SJSA1 (cell line): ENCODE measurements at places on chromosomes 11 and 22. TPM values are rescaled to one million over a fixed set of nuclear protein-coding genes. Genes with fewer than 3 reads are reported as not detected.

The KDM4D gene
- total RNA-seq = 0.41 and 1.5 TPM in 2 replicates

The MIOX gene
- not detected in 2 replicates for total RNA-seq

The TSGA10IP gene
- total RNA-seq = not detected in 2 replicates

The FGF19 gene
- 3.0 and 10.3 TPM in 2 replicates for total RNA-seq

The GAB4 gene
- not detected in 2 replicates for total RNA-seq

The P2RY2 gene
- not detected in 2 replicates for total RNA-seq

The DDI1 gene
- not detected in 2 replicates for total RNA-seq

GRCh38 chr11:14422052-14422813 is 63.2 kb upstream of the RRAS2 start:
- DNase-seq = peak; percentile 99
- no peaks in the 10 kb centered on the region for H3K36me3 ChIP-seq

GRCh38 chr11:119832202-119832935 is 103.4 kb upstream of the NECTIN1 start:
- H3K27me3 ChIP-seq = no peaks in the 10 kb centered on the region
- no peak overlapping the region for H3K4me3 ChIP-seq
- DNase-seq = no peak
- no peaks in the 10 kb centered on the region for H3K36me3 ChIP-seq

DNA sequence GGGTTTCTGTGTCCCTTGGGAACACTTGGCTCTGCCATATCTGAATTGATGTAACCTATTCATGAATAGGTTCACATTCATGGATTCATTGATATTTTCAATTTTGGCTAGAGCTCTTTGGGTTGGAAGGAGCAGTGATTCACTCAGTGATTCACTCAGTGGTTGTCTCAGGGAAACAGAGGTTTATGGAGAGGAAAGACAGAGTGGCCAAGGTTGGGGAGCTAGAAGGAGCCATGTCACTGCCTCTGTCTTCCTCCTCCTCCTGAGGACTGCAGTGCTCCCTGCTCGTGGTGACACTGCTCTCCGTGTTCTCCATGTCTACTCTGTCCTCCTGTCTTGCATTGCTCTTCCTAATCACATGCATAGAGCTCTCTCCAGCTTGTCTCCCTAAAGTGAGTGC is 17.4 kb downstream of the CEP164 start:
- H3K4me3 ChIP-seq = no peak overlapping the region
- peaks cover 4% of the 10 kb centered on the region; the same call in 1 of the 2 replicates for H3K36me3 ChIP-seq
- DNase-seq = no peak
- no peaks in the 10 kb centered on the region for H3K27me3 ChIP-seq
- H3K4me1 ChIP-seq = no peaks in the 10 kb centered on the region
- H3K27ac ChIP-seq = no peak overlapping the region

- H3K27ac ChIP-seq = no peak overlapping the region
- DNase-seq = no peak
- H3K27me3 ChIP-seq = no peaks in the 10 kb centered on the region
- no peaks in the 10 kb centered on the region for H3K4me1 ChIP-seq
Measured at GRCh38 chr11:116614306-116615210, 158.2 kb downstream of the BUD13 start.

GRCh38 chr22:37599153-37599552 is 9.5 kb upstream of the GGA1 start:
- H3K4me1 ChIP-seq = no peaks in the 10 kb centered on the region
- H3K27me3 ChIP-seq = peaks cover 10% of the 10 kb centered on the region
- H3K27ac ChIP-seq = no peak overlapping the region
- DNase-seq = no peak
- H3K4me3 ChIP-seq = no peak overlapping the region

DNA sequence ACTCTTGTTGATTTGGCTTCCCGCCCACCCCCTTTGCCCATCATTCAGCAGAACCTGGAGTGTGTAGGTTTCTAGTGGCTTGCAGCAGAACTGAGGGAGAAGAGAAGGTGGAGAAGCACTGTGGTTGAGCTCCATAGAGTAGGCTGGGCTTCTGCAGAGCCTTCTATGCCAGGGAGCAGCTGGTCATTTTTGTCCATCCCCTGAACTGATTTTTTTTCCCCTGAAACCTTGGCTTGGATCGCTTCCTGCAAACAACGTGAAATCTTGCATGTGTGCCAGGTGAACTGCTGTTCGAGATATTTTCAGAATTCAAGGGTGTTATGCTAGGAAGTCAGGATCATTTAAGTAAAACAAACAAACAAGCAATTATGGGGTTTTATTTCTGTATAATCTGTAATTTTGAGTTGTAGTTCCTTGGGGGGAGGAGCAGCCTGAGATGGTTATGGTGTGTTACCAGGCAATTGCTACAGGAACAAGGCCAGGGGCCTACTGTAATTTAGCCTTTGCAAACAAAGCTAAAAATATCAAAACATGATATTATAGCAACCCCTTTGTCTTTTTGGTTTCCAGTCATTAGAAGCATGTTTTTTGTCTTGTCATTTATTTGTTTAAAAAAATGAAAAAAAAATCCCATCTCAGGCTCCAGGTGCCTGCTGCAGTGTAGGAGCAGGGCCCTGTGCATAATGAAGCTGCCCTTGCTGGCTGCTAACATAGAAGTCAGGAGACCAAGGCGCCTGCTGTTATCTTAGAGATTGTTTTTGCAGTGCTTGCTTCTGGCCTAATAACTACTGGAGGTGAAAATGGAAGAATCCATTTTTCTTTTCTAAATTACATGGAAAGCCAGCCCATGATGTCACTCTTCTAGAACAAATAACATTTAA is 152.4 kb upstream of the TTC12 start:
- H3K27ac ChIP-seq = no peak overlapping the region
- no peak for DNase-seq
- H3K4me1 ChIP-seq = peaks cover 15% of the 10 kb centered on the region
- no peaks in the 10 kb centered on the region for H3K27me3 ChIP-seq
- no peaks in the 10 kb centered on the region for H3K36me3 ChIP-seq

DNA sequence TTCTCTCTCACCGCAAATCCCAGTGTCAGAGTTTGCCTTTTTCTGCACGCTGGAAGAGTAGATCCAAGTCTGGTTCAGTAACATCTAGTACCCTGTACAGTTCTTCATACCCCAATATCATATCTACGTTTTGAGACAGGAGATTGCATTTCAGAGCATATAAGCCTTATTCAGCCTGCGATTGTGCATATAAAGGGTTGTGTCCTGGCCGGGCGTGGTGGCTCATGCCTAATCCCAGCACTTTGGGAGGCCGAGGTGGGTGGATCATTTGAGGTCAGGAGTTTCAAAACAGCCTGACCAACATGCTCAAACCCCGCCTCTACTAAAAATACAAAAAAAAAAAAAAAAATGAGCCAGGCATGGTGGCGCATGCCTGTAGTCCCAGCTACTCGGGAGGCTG is 104.9 kb downstream of the MTNR1B start:
- no peak overlapping the region for H3K4me3 ChIP-seq
- no peak for DNase-seq
- no peaks in the 10 kb centered on the region for H3K27me3 ChIP-seq
- no peaks in the 10 kb centered on the region for H3K36me3 ChIP-seq
- no peak overlapping the region for H3K27ac ChIP-seq

- no peaks in the 10 kb centered on the region for H3K36me3 ChIP-seq
- no peak overlapping the region for H3K27ac ChIP-seq
- H3K4me1 ChIP-seq = no peaks in the 10 kb centered on the region
- no peaks in the 10 kb centered on the region for H3K27me3 ChIP-seq
Measured at GRCh38 chr11:18756889-18757288, 30.9 kb upstream of the IGSF22 start.

DNA sequence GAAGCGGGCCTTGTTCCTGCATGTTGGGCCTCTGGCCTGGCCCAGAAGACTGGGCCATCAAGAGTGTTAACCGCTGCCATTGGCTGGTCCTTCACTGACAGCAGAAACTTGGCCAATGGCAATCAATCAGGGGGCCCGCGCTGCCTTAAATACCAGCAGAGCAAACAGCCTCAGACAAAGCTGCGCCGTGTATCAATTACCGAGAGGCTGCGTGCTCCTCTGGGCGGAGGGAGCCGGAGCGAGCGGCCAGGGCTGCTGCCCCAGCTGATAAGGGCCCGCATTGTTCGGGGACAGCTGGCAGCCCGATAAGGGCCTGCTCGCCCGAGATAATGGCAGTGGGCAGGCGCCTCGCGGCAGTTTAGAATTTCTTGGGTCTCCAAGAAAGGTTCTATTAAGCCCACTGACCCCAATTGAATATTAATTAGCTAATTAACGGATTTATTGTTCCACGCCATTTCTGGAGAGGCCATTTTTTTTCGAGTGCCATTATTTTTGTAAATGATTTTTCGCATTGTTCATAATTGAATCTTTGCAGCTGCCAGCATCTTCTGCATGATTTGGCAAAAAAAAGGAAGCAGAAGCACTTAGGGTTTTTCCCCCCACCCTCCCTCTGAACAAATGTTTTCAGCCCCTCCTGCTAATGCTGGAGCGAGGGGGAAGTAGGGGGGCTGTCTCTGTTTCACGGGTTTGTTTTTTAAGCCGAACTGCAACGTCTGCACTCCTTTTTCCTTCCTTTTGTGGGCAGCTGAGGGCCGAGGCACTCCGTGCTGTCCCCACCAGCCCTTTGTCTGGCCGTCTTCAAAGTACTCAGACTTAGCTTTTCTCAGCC is 37.6 kb upstream of the RIC3 start:
- no peak overlapping the region for H3K27ac ChIP-seq
- DNase-seq = no peak
- H3K36me3 ChIP-seq = no peaks in the 10 kb centered on the region
- H3K27me3 ChIP-seq = no peaks in the 10 kb centered on the region
- H3K4me1 ChIP-seq = no peaks in the 10 kb centered on the region

- H3K27ac ChIP-seq = no peak overlapping the region
- no peaks in the 10 kb centered on the region for H3K36me3 ChIP-seq
- no peaks in the 10 kb centered on the region for H3K27me3 ChIP-seq
Measured at GRCh38 chr11:71097506-71098240, 154.7 kb downstream of the SHANK2 start.

- no peaks in the 10 kb centered on the region for H3K36me3 ChIP-seq
- H3K4me1 ChIP-seq = 0 out of 2 replicates have a peak, but pooled peaks cover 3% of the 10 kb centered on the region
- H3K27me3 ChIP-seq = no peaks in the 10 kb centered on the region
- no peak overlapping the region for H3K4me3 ChIP-seq
- H3K27ac ChIP-seq = no peak overlapping the region
Measured at GRCh38 chr22:22691055-22691454, 46.6 kb downstream of the GGTLC2 start.

GRCh38 chr11:78256962-78257361 is 68.2 kb downstream of the USP35 start:
- no peaks in the 10 kb centered on the region for H3K36me3 ChIP-seq
- H3K4me3 ChIP-seq = no peak overlapping the region
- no peak for DNase-seq
- no peaks in the 10 kb centered on the region for H3K27me3 ChIP-seq
- H3K4me1 ChIP-seq = no peaks in the 10 kb centered on the region

- H3K4me1 ChIP-seq = no peaks in the 10 kb centered on the region
- H3K36me3 ChIP-seq = no peaks in the 10 kb centered on the region
- no peaks in the 10 kb centered on the region for H3K27me3 ChIP-seq
Measured at GRCh38 chr11:121143921-121144320, 42.9 kb downstream of the TECTA start.

- DNase-seq = no peak
- H3K27ac ChIP-seq = no peak overlapping the region
- no peaks in the 10 kb centered on the region for H3K36me3 ChIP-seq
- no peak overlapping the region for H3K4me3 ChIP-seq
- no peaks in the 10 kb centered on the region for H3K27me3 ChIP-seq
Measured at GRCh38 chr22:26898946-26899605, 241.7 kb downstream of the MIAT start.

DNA sequence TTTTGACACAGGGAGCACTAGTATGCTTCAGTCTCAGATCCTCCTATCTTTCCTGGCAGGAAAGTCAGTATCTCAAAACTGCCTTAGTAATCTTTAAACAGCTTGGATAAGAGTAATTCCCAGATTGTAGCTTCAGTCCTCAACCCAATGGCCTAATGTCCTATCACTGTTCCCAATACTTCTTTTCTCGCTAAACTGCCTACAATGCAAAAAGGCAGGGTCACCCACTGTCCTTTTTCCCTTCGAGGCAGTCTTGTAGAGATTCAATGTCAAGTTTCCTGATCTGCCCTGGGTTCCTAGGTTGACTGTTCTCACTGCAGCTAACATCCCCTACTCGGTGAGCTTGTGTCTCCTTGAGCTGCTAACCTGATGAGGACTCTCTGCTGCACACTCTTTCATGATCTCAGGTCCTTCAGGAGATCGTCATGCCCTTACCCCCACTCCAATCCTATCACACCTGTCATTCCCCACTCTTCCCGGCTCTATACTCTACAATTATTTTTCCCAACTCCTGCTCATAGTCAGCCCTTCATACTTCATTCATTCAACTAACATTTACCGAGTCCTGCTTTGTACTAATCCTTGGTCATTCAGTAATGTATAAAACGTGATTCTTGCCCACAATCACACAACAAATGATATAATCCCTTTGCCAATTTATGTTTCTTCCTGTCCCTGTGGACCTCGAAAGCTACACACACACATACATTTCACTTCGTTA is 904 bp downstream of the C2CD3 start:
- peak overlapping the region; percentile 59 for H3K4me3 ChIP-seq
- H3K4me1 ChIP-seq = 0 out of 2 replicates have a peak, but pooled peaks cover 6% of the 10 kb centered on the region
- no peak for DNase-seq
- H3K27me3 ChIP-seq = no peaks in the 10 kb centered on the region
- H3K36me3 ChIP-seq = peaks cover 12% of the 10 kb centered on the region
- 0 out of 2 replicates have a peak overlapping the region, but pooled peaks have one; percentile 6 for H3K27ac ChIP-seq

DNA sequence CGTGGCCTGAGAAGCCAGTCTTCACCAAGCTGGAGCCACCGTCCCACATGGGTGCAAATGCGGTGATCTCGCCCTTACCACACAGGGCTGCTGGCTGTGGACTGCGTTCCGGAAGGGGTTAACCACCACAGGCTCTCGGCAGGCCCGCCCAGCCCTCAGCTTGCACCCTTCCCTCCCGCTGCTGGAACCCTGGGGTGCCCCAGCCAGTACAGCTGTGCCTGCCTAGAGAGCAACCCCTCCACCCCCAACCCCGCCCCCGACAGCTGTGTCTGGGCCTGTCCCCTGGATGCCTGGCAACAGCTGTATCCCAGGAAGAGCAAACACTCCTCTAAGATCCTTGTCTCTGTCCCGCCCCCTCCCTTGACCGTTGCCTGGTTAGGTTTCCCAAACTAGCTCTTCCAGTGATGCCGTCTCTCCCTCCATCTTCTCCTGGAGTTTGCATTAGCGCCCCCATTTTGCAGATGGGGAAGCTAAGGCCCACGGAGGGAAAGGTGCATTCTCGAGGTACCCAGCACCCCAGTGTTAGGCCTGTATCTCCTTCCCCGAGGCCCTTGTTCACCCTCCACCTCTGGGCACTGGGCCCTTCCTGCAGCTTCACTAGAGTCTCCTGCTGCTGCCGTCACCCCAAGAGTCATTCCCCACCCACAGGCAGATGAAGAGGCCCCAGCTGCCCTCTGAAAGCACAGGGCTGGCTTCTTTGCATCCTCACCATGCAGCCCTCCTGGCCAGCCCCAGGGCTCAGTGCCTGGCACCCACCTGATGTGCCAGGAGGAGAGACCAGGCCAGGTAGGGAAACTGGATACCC is 12.6 kb upstream of the COX8A start:
- no peaks in the 10 kb centered on the region for H3K4me1 ChIP-seq
- H3K4me3 ChIP-seq = no peak overlapping the region
- no peak for DNase-seq
- H3K27me3 ChIP-seq = no peaks in the 10 kb centered on the region

GRCh38 chr11:125190566-125190965 is 26.0 kb downstream of the PKNOX2 start:
- no peak for DNase-seq
- no peaks in the 10 kb centered on the region for H3K36me3 ChIP-seq
- no peaks in the 10 kb centered on the region for H3K27me3 ChIP-seq
- H3K4me1 ChIP-seq = no peaks in the 10 kb centered on the region
- no peak overlapping the region for H3K4me3 ChIP-seq

- H3K36me3 ChIP-seq = no peaks in the 10 kb centered on the region
- H3K4me1 ChIP-seq = no peaks in the 10 kb centered on the region
- no peak overlapping the region for H3K27ac ChIP-seq
Measured at GRCh38 chr22:17272511-17272991, 53.3 kb upstream of the ADA2 start.
